ENCODE measurements at places on chromosomes 6 and 20.

- no peak for DNase-seq
Measured at GRCh38 chr20:59495166-59495565, 109.2 kb upstream of the PHACTR3 start.

GRCh38 chr20:3728354-3728753 lies 4.1 kb upstream of the HSPA12B start:
- DNase-seq, result no peak

DNA sequence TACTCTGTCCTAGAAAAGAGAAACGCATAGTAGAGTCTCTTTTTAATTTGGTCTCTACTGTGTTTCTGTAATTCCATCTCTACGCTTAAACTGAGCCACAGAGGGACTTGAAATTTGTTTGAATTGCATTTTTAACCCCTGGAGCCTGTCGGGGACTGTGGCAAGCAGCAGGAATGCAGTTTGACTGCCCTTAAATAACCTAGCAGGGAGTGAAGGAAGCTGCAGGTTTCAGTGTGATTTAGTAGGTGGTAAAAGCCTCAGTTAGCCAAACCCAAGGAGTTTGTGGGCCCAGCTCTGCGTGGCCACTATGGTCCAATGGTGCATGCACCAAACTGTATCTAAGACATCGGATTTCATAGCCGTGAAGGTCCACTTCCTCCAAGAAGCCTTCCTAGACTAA lies 70.3 kb upstream of the MC3R start:
- DNase-seq, result no peak

- DNase-seq, result no peak
Measured at GRCh38 chr6:69238067-69238466, 558.7 kb downstream of the LMBRD1 start.

- no peak for DNase-seq
Measured at GRCh38 chr6:37860226-37860839, 40.8 kb downstream of the ZFAND3 start.

- peak; percentile 22 for DNase-seq
Measured at GRCh38 chr6:17101422-17102257, at the start of gene STMND1. Gene STMND1, plus strand, starts transcription at chr6:17102050. Its CDS starts 208 bp downstream, at chr6:17102258.

- DNase-seq, result no peak
Measured at GRCh38 chr20:60748086-60748485, 504.0 kb upstream of the CDH4 start.

- DNase-seq, result no peak
Measured at GRCh38 chr20:22807646-22808244, 223.4 kb upstream of the FOXA2 start.

DNA sequence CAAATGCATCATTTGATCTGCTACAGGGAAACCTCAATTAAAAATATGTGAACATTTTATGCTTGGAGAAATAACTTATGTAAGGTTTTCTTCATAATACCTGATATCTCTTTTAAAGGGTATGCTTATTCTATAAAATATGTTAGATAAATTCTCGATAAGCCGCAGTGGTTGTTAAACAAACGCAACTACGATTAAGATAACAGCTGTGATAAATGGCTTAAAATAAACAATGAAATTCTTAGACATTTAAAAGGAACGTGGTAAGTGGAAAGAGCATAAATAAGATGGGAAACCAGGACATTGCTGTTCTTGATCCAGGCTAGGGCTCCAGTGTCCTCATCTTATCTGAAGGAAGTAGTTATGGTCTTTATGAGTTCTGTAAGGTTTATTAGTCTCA lies 415.9 kb downstream of the CD83 start:
- peak; percentile 52 for DNase-seq

- no peak for DNase-seq
Measured at GRCh38 chr20:57322476-57322875, 7.1 kb upstream of the SPO11 start.

- DNase-seq, result no peak
Measured at GRCh38 chr6:40037271-40037670, 103.0 kb upstream of the MOCS1 start.

- DNase-seq, result no peak
Measured at GRCh38 chr6:16762268-16762549, 949 bp upstream of the ATXN1 start.

DNA sequence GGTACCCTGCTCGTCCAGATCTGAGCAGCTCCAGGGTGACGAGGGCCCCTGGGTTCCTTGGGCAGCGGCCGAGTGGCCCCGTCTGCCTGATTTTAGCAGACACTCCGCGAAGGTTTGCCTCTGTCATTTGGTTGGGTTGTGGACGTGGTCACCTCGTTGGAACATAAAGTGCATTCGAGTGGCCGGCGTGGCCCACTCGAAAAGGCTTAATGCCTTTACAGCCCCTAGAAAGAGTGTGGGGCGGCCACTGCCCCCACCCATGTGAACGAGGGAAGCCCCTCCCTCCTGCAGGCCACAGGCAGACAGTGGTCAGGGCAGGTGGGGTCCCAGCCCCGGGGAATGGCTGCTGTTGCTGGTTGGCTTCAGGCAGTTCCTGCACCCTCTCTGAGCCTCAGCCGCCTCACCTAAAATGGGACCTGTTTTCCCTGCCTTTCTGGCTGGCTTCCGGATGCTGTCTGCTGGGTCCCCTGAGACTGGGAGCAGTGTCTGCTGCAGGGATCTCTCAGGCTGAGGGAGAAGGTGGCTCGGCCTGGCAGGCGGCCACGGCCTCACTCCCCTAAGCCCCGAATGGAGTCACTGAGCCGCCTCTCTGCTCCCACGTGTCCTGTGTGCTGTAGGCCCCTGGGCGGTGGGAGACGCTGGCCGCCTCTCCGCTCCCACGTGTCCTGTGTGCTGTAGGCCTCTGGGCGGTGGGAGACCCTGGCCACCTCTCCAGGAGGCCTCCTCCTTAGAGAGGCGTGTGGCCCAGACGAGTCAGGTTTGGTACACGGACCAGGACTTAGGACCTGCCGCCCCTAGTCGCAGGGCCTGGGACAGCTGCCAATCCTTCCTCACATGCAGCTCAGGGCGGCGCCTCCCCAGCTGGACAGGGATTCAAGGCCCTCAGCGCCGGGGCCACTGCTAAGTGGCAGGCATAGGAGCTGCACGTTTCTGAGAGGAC lies 233.0 kb downstream of the ERMARD start:
- DNase-seq, result no peak

DNA sequence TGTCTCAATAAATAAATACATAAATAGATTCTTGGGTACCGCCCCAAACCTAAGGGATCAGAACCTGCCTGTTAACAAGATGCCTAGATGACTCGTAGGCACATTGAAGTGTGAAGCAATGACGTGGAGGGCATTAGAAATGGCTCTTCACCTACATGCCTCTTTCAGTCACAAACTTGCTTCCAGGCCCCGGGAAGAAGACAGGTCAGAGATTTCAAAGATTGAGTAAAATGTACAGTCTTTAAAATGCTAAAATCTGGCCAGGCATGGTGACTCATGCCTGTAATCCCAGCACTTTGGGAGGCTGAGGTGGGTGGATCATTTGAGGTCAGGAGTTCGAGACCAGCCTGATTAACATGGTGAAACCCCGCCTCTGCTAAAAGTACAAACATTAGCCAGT lies 480.8 kb upstream of the JARID2 start:
- peak; percentile 27 for DNase-seq

GRCh38 chr6:56579155-56579851 lies 63.4 kb downstream of the DST start:
- DNase-seq, result no peak

DNA sequence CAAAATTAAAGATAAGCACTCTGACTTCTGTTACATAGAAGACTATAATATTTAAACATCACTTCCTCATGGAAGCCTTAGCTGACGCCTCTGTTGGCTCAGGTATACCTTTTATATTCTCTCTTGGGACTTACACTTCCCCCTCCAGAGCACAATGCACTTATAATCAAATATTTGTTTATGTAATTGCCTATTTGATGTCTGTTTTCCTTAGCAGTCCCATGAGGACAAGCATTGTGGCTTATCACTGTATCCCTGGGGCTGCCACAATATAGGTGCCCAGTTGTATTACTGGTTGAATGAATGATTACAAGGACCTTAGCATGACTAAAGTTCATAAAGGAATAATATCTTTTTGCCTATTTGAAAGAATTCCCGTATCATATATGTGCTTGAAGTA lies 186.7 kb upstream of the VGLL2 start:
- no peak for DNase-seq

DNA sequence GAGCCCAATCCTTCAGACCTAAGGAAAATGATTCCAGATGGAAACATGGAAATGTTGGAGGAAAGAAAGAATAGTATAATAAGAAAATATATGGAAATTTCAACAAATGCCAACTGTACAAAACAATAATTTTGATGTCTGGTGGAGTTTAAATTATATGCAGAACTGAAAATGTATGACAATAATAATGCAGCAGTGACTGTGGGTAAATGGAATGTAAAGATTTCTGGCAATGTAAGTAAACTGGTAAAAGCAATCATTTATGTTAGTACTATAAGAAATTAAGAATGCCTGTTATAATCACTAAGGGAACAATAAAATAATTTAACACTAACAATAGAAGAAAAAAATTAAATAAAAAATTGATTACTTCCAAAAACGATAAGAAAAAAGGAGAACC lies 89.0 kb downstream of the EDN1 start:
- DNase-seq, result no peak

DNA sequence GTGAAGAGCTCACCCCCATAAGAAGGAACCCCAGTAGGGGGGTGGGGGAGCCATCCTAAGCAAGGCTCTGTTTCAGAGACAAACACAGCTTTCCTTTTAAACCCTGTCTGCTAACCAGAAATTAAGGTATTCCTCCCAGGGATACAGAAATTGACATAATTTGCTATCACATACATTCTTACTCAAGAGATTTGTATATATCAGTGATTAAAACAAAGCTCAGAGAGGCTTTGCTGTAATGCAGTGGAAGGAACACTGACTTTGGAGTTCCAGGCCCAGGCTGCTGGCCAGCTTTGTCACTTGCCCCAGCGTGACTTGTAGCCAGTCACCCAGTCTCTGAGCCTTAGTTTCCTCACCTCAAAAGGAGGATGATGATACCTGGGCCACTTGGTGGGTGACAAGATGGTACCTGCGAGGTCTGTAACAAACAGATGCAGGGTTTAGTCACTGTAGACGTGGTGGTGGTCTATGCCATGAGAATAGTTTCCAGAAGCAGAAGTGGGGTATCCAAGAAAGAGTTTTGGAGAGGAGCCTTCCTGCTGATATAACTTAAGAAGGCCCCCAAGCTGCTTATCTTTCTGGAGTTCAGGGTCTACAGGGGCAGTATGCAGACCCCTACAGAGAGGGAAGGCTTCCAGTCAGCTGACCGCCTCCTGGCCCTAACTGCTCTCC lies 3.2 kb upstream of the FOXF2 start:
- no peak for DNase-seq

GRCh38 chr20:52433326-52434040 lies 241.9 kb upstream of the ZFP64 start:
- no peak for DNase-seq

GRCh38 chr6:105608711-105609374 lies 206.0 kb upstream of the PREP start:
- peak; percentile 99 for DNase-seq

- DNase-seq, result peak; percentile 22
Measured at GRCh38 chr6:74356391-74356790, 660.4 kb downstream of the CD109 start.

- DNase-seq, result no peak
Measured at GRCh38 chr6:16998461-16998860, 103.4 kb upstream of the STMND1 start.

DNA sequence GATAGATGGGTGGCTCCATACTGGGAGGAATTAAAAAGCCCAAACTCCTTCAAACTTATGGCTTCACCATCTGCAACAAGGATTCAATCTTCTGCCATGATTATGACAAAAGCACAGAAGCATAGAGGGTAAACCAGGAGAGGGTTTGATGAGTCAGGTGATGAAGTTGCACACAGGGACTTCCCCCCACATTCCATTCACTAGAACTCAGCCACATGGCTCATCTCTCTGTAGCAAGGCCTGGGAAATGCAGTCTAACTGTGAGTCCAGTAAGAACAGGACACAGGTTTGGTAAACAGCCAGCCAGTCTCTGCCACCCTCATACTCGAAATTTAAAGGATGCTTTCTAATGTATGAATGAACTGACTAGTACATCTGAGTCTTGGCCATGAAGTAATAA lies 142.9 kb downstream of the HIVEP2 start:
- peak; percentile 99 for DNase-seq

DNA sequence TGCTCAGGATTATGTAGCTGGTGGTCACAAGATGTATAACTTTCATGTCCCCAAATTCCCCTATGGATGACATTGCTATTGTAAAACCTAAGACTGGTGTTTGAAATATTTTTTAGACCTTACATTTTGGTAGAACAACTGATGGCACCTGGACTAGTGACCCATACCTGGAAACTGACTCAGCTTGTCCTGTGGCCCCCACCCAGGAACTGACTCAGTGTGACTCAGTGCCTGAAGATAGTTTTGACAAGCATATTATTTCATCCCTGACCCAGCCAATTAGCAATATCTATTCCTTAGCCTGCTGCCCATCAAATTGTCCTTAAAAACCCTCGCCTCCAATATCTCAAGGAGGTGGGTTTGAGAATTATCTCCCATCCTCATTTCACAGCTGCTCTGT lies 90.9 kb upstream of the GRIK2 start:
- no peak for DNase-seq

- no peak for DNase-seq
Measured at GRCh38 chr6:21406316-21406715, 187.2 kb upstream of the SOX4 start.

GRCh38 chr6:611928-612327 lies 45.0 kb downstream of the HUS1B start:
- no peak for DNase-seq

- DNase-seq, result no peak
Measured at GRCh38 chr6:35508027-35508426, 4.7 kb downstream of the TULP1 start.

DNA sequence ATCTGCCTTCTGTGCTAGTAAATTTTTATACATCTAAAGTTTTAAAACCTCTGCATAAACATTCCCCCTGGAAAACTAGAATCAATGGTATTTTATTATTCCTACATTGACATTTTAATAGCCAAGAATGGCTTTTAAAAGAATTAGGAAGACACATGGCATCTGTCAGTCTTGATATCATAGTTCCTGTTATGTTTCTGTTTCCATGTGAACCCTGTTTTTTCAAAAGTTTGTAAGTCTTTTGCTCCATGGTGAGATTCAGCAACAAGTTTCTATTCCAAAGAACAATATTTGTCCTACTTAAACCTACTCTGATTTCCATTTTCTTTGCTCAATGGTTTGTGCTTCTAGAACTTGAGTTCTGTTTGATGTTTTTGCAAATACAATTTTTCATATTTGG lies 95.2 kb downstream of the PLEKHG1 start:
- DNase-seq, result no peak

- DNase-seq, result peak; percentile 36
Measured at GRCh38 chr6:101396548-101397173, 3.2 kb downstream of the GRIK2 start.

DNA sequence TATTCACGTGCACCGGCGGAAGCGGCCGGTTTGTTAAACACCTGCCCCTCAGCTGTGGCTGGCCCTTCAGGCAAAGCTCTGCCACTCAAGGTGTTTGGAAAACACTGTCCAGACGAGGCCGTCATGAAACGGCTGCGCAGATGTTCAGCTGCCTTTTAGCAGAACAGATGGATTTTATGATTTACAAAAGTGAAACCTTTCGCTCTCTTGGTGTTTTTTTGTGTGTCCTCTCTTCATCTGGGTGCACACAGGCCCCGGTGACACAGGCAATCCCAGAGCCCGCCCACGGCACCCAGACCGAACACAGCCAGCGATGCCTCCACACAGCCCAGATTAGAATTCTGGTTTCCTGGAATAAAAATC lies 397.0 kb downstream of the SMOC2 start:
- no peak for DNase-seq

- no peak for DNase-seq
Measured at GRCh38 chr6:7273709-7274108, 39.3 kb downstream of the SSR1 start.

- DNase-seq, result no peak
Measured at GRCh38 chr6:34148631-34149451, 3.0 kb upstream of the GRM4 start.

All from astrocyte (in vitro differentiated cells and primary cell).